Endothelial cell of umbilical vein (primary cell): ENCODE measurements at places on chromosomes 1 and 21. TPM values are rescaled to one million over a fixed set of nuclear protein-coding genes. Genes with fewer than 3 reads are reported as not detected.

- H3K4me1 ChIP-seq: no peaks in the 10 kb centered on the region
- no peaks in the 10 kb centered on the region for H3K27me3 ChIP-seq
- no peak overlapping the region for H3K27ac ChIP-seq
- no peaks in the 10 kb centered on the region for H3K36me3 ChIP-seq
Observed at GRCh38 chr21:24278711-24279110, 1328.6 kb downstream of the MRPL39 start.

Gene VWA1
- 3.3 and 6.1 TPM in 2 replicates for total RNA-seq

DNA sequence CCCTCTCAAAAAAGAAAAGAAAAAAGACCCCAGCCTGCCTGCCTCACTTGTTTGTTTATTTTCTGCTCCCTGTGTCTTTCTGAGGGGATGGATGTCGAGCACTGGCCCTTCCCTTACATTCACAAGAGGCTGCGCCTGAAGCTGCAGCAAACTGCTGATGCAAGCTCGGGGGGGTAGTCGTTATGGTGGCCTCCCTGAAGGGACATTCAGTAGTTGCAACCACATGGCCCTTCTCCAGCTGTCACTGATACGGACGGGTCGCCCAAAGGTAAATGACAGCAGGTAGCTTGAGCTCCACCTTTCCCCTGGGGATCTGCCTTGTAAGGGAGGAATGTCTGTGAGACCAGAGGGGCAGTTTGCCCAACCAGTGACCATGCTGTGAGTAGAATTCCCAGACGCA, 17.7 kb downstream of the PLEKHM2 start:
- no peak overlapping the region for H3K27ac ChIP-seq
- DNase-seq: no peak
- peaks cover 4% of the 10 kb centered on the region for H3K4me1 ChIP-seq

DNA sequence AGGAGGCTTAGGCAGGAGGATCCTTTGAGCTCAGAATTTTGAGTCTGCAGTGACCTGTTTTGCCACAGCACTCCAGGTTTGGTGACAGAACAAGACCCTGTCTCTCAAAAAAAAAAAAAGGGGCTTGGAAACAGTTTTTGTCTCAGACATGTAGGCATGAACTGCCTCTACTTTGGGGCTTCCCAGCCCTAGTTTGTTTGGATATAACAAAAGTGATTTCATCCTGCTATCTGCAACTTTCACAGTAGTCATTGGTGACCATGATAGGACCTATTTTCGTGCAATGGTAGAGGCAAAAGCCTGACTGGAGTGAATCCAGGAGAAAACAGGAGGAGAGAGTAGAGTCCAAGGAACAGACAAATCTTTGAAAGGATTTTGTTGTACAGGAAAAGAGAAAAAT, 20.3 kb upstream of the EVI5 start:
- peaks cover 15% of the 10 kb centered on the region for H3K4me1 ChIP-seq
- peak overlapping the region; percentile 94 for H3K27ac ChIP-seq
- no peak for DNase-seq
- H3K27me3 ChIP-seq: no peaks in the 10 kb centered on the region
- H3K36me3 ChIP-seq: no peaks in the 10 kb centered on the region

DNA sequence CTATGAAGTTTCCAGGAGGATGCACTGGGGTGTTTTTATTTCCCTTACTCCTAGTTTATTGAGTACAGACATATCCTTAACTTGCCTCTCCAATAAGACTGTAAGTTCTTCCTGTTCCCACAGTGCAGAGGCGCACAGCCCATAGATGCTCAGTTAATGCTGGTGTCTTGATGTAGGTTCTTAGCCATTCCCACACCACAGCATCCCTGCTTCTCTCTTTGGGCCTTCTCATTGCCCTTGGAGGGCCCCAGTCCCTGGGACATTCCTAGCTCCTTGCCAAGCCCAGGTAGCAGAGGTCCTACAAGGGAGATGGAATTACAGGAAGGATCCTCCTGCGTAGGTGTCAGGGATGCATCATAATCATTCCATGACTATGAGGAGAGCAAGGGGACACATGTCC, 61.6 kb upstream of the HMGB4 start:
- H3K4me1 ChIP-seq: no peaks in the 10 kb centered on the region
- DNase-seq: no peak
- no peaks in the 10 kb centered on the region for H3K36me3 ChIP-seq
- no peaks in the 10 kb centered on the region for H3K27me3 ChIP-seq
- no peak overlapping the region for H3K27ac ChIP-seq
- H3K4me3 ChIP-seq: no peak overlapping the region

DNA sequence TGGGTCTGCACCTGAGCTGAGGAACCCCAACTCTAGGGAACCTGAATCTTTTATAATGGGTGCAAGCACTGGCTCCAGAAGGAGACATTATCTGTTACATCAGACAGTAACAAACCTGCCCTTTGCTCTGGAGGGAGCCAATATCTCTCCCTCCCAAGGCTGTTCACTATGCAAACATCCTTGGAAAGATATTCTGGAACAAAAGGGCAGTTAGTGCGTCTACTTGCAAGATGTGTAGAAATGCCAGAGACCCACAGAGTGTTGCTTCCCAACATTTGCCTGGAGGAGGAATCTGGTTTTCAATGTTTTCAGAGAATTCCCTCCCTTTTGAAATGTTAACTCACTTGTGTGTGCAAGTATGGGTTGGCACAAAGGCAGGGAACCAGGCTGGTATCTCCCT, 31.9 kb downstream of the UMODL1 start:
- H3K27me3 ChIP-seq: peaks cover 4% of the 10 kb centered on the region
- peaks cover 3% of the 10 kb centered on the region for H3K4me1 ChIP-seq
- H3K4me3 ChIP-seq: no peak overlapping the region
- H3K36me3 ChIP-seq: no peaks in the 10 kb centered on the region
- no peak for DNase-seq
- H3K27ac ChIP-seq: no peak overlapping the region

GRCh38 chr1:161088587-161089110, 709 bp downstream of the NECTIN4 start:
- H3K27ac ChIP-seq: no peak overlapping the region
- H3K27me3 ChIP-seq: no peaks in the 10 kb centered on the region
- DNase-seq: no peak
- no peak overlapping the region for H3K4me3 ChIP-seq
- no peaks in the 10 kb centered on the region for H3K4me1 ChIP-seq
- no peaks in the 10 kb centered on the region for H3K36me3 ChIP-seq

- no peaks in the 10 kb centered on the region for H3K4me1 ChIP-seq
- no peaks in the 10 kb centered on the region for H3K36me3 ChIP-seq
- no peak for DNase-seq
Observed at GRCh38 chr1:181391301-181391900, 91.9 kb upstream of the CACNA1E start.

Gene ANKRD35
- 0.14 and 0.20 TPM in 2 replicates for total RNA-seq

- no peaks in the 10 kb centered on the region for H3K27me3 ChIP-seq
- no peaks in the 10 kb centered on the region for H3K36me3 ChIP-seq
- H3K27ac ChIP-seq: peak overlapping the region; percentile 4
- DNase-seq: peak; percentile 70
Observed at GRCh38 chr1:2204415-2205190, 10.0 kb upstream of the FAAP20 start.

DNA sequence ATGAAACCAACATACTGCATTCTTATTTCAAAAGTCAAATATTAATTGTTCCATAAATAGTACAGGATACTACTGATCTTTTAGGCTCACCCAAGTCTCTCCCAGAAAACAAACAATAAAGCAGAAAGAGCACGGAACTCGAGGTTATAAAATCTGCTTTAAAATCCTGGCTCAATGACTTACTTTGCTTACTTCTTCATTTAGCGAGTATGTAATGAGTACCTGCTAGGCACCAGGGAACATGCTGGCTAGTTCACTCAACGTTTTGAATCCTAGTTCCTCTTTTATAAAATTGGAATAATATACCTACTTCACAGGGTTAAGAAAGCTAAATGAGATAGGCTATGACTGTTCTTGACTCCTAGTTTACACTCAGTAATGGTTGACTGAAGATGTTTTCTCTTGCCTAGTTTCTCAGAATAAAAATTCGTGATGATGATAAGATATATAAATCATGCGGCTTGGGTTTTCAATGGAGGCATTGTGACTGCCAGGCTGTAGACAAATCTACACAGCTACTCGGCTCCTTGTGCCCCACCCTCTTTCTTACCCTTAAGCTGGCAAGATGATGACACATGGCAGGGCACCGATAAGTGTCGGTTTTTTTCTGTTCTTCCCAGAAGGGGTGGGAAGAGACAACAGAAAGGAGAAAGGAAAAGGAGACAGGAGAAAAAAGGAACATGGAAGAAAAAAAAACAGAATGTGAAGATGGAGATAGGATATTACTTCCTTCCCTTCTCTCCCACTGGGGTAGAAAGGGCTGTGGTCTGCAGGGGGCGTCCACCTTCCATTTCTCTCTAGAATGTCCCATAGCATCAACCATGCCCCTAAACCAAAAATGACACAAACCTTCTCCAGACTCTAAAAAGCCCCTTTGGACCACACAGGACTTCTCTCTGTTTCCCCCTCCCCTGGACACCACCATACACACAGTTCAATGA, 507.1 kb downstream of the SMYD3 start:
- no peak for DNase-seq
- no peak overlapping the region for H3K27ac ChIP-seq
- H3K27me3 ChIP-seq: no peaks in the 10 kb centered on the region
- no peaks in the 10 kb centered on the region for H3K36me3 ChIP-seq
- H3K4me3 ChIP-seq: no peak overlapping the region

- no peak for DNase-seq
- H3K27me3 ChIP-seq: no peaks in the 10 kb centered on the region
- no peaks in the 10 kb centered on the region for H3K36me3 ChIP-seq
Observed at GRCh38 chr1:208851366-208851765, 607.2 kb upstream of the PLXNA2 start.

DNA sequence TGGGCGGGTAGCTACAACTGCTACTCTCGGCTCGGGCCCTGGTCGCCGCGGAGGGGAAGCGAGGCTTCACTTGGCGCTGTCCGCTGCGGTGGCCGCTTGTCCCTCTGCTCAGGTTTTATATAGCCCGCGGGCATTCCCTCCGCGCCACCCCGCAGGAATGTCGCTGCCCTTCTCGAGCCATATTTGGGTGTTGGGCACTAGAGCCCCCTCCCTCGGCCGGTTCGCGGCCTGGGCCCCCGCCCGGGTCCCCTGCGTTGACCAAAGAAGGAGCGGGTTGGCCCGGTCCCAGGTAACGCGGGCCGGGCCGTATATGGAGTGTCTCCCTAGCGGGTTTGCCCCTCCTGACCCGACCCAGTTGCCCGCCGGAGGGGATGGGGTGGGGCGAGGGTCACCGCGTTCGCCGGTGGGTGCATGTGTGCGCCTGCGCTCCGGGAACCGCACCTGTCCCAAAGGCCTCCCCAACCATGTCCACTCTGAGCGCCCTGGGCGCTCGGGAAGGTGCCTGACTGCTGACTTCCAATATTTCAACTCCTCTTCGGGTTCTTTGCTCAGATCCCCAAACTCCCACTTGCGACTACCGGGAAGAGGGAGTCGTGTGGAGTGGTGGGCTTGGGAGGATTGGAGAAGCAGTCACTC, at the start of gene ACTA1:
ACTA1 (minus strand) TSS at position 90 of the 636 bp plus-strand sequence. CDS start 979 bp downstream, outside the sequence.
- H3K4me1 ChIP-seq: no peaks in the 10 kb centered on the region
- H3K36me3 ChIP-seq: no peaks in the 10 kb centered on the region
- no peak within 1 kb of the TSS for H3K27ac ChIP-seq
- peaks cover 56% of the 10 kb centered on the region for H3K27me3 ChIP-seq
- no peak for DNase-seq

Gene SLC35A3
- total RNA-seq: 19.0 and 20.2 TPM in 2 replicates

DNA sequence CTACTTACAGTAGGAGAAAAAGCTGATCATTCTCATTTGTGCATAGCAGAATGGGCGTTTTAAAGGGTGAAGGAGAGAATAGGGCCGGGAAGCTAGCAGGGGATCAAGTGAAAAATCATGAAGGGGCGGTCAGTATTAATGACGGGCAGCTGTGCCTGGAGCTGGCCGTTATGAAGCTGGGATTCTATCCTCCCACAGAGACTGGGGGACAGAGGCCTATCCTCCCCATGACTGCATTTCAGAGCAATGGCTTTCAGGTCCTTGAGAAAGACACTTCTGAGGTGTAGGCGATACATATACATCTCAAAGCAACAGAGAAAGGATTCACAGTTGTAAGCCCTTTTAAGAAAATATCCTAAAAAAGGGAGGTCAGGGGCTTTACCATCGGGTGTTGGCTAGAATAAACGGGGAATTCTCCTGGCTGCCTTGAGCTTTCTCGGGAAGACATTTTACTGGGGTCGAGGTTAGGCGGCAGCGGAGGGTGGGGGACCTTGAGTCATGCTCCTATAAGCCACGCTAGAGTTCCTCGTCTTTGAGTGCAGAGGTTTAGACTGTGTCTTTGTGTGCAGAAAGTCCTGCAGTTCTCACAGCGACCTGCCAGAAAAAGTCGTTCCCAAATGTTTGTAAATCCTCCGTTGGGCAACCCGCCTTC, 559 bp upstream of the MTARC2 start:
- H3K4me1 ChIP-seq: peaks cover 14% of the 10 kb centered on the region
- no peak for DNase-seq
- peak overlapping the region; percentile 60 for H3K4me3 ChIP-seq
- H3K36me3 ChIP-seq: no peaks in the 10 kb centered on the region
- H3K27me3 ChIP-seq: no peaks in the 10 kb centered on the region
- H3K27ac ChIP-seq: peak overlapping the region; percentile 42

GRCh38 chr1:92483610-92484471, 2.9 kb downstream of the GFI1 start:
- peaks cover 55% of the 10 kb centered on the region for H3K4me1 ChIP-seq
- H3K36me3 ChIP-seq: no peaks in the 10 kb centered on the region
- H3K27ac ChIP-seq: no peak overlapping the region
- H3K27me3 ChIP-seq: peaks cover 95% of the 10 kb centered on the region

Gene LAX1
- not detected in 2 replicates for total RNA-seq

DNA sequence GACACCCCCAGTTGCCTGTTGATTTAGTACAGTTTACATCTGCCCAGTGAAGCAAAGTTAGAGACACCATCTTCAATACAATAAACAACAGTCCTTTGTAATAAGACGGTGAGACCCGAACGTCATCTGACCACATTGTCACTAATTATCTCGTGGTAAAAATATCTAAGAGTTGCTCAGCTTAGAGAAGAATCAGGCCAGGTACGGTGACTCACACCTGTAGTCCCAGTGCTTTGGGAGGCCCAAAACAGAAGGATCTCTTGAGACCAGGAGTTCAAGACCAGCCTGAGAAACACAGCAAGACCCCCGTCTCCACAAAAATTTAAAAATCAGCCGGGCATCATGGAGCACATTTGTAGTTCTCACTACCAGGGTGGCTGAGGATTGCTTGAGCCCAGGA, 53.5 kb downstream of the CD34 start:
- no peak overlapping the region for H3K27ac ChIP-seq
- H3K27me3 ChIP-seq: no peaks in the 10 kb centered on the region
- peaks cover 6% of the 10 kb centered on the region for H3K36me3 ChIP-seq
- DNase-seq: no peak
- peaks cover 29% of the 10 kb centered on the region for H3K4me1 ChIP-seq
- H3K4me3 ChIP-seq: no peak overlapping the region

- H3K36me3 ChIP-seq: no peaks in the 10 kb centered on the region
- H3K4me1 ChIP-seq: peaks cover 3% of the 10 kb centered on the region
Observed at GRCh38 chr1:167272369-167272957, 51.8 kb downstream of the POU2F1 start.
